Skin of body (tissue), 3 donors: ENCODE measurements at places on chromosomes 6 and 20. TPM values are rescaled to one million over a fixed set of nuclear protein-coding genes. Genes with fewer than 3 reads are reported as not detected.

DNA sequence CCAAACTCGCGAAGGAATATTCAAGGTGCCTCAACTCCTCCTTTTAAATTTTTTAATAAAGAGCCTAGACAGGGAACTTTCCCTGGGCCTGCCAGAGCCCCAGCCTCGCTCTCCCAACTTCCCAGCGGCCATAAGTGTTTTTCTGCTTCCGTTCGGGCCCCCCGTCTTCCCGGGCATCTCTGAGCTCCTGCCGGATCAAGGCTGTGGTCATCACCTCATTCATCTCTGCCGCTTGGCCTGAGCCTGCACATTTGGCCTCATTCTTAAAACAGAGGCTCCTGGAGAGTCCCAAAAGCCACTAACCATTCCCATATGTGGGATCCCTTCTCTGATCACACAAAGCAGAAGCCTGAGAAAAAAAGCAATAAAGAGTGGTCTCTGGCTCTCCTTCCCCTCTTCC lies 969.1 kb upstream of the DEFB115 start:
- DNase-seq: no peak

- no peak for DNase-seq
These were observed 25.0 kb upstream of the SDCBP2 start for GRCh38 chr20:1353956-1354355.

Gene SLC2A10
- total RNA-seq: 16.0 TPM

DNA sequence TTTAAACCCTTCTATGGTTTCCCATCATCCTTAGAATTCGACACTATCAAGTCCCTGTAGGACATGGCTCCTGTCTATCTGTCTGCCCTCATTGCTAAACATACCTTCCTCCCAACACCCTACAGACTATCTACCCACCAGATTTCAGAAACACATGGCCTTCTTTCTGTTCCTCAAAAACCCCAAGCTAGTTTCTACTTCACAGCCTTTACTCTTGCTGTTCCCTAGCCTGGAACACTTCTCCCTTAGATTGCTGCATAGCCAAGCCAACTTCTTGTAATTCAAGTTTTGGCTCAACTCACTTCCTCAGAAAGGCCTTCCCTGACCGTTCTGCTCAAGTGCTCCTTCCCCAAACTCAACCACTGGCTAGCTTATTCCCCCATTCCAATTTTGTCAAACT lies 156.2 kb downstream of the BTBD9 start:
- DNase-seq: no peak

DNA sequence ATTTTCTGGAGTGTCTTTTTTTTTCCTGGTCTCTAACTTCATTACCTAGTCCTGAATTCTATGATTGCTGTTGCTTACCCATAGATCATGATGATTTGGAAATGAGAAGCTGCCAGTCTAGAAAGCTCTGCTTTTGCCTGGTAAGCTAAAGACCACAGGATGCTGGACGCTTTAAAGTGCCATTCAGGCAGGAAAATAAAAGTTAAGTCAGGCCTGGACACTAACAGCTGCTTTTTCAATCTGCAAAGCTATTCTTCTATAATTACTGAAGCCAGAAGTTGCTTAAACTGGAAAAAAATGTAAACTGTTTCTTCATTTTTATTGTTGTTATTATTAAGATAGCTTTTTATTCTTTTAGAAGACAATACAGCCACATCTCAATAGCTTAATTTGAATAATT lies 129.8 kb upstream of the SPACA1 start:
- DNase-seq: no peak
